ENCODE measurements at places on chromosomes 6 and 20.

DNA sequence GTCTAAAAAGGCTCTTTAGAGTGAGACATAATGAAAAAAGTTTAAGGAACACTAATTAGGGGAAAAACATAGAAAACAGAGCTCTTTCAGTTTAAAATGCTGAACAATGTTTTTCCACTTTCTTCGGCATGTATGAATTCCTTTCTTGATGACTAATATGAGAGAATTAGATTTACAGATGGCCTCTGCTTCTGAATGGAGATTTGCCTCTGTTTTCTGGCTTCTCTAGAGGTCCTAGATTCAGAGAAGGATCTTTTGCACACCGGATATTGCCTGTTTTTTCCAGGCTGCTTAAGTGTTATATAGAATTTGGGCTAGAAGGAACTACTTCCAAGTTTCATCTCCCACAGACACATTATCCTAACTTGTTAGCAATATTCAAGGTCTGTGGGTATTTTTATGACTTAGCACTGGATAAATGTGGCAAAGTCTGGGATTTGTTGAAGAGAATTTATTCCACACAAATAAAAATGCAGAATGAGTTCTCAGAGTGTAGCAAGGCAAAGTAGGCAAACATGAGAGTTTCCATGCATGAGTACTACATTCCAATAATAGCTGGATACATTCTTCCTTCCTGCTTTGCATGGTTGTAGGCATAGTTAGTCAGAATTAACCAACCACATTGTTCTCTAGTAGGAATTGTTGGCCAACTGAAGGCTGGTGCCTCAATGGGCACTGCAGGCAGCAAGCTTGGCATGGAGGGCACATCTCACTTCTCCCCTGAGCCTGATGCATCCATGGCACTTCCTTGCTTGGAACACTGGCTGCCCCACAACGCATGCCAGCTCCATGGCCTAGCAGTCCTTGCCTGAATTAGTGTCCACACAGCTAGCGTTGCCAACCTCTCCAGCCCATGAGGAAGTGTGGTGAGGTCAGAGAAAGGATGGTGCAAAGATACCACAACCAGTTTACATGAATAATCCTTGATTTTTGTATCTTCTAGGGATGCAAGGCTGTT lies 224.2 kb downstream of the CLIC5 start:
- no peak for DNase-seq

DNA sequence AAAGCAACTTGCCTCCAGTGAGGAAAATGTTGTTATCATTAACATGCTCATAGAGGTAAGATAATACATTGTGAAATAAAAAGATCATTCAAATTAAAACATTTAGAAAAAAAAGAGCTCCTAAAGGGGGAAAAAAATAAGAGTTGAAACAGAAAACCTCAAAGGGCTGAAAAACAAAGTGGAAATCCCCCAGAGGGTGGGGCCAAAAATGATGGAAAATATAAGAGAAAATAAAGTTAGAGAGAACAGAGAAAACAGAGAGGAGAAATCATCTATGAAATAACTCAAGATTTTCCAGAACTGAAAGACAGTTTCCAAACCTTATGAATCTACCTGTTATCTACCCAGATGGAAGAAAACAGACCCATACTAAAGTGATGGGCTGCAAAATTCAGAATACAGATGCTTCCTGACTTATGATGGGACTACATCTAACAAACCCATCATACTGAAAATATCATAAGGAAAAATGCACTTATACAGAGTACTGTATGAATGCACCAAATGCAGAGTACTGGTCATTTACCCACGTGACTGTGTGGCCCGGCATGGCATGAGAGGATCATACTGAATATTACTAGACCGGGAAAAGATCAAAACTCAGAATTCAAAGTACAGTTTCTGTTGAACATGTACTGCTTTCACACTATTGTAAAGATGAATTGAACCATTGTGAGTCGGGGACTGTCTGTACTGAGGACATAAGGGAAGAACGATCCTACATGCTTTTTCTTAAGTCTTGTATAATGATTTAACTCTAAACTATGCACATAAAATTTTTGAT lies 4.0 kb downstream of the ZBTB24 start:
- DNase-seq: peak; percentile 46

- DNase-seq: no peak
Measured at GRCh38 chr6:153553627-153554026, 422.5 kb upstream of the RGS17 start.

DNA sequence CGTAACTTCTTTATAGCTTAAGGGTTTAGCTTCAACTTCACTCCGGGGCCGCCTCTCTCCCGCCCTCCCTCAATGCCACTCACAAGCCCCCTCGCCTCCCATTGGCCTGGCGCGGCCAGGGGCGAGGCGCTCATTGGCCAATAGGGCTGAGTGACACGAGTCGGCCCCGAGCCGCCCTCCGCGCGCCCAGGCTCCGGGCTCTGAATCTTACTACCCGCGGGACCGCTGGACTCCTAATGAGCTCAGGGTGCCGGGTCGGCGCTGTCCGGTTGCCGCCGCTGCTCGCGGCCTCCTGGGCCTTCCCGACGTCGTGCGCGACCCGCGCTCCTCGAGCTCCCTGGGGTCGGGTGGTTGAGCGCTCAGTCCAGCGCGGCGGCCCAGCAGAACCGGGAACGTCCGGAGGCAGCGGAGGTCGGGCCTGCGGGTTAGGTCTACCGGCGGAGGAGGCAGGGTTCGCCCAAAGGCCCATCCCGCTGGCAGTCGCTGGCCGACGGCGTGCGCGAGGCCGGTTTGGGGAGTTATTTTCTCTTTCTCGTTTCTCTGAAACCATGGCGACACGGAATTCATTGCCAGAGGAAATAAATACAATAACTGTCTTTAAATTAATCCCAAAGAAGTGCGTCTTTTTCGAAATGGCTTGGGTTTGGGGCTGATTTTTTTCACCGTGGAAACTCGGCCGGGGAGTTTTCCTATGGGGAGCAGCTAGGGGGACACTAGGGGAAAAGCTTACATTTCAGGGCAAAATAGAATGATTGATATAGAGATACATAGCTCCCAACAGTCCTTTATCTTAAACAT lies at the start of gene SIM1:
SIM1 (minus strand) TSS at position 19 of the 798 bp plus-strand sequence. CDS start 1,453 bp downstream, outside the sequence.
- DNase-seq: no peak

DNA sequence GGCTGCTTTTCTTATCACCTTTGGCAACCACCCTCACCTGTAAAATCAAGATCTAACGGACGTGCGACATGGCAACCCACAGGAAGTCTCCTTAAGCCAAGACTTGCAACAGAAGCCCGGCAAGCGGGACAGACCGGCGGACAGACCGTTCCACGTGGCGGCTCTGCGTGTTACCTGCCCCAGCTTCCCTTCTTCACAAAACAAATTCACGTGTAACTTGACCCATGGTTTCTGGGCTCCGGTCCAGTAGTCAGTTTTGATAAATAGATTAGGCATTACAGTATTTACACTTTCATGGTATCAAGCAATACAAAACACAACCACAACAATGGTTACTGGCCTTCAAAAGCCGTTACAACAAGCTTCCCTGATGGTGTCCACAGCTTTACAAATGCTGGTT lies 133.8 kb downstream of the PRND start:
- no peak for DNase-seq
